ENCODE measurements at places on chromosomes 7 and 10. TPM values are rescaled to one million over a fixed set of nuclear protein-coding genes. Genes with fewer than 3 reads are reported as not detected.

MBL2 gene
- polyA plus RNA-seq: 0.45 TPM

SYNPO2L gene
- 0.66 TPM for polyA plus RNA-seq

RARRES2 gene
- polyA plus RNA-seq: 56.9 TPM

TMEM229A gene
- polyA plus RNA-seq: 0.13 TPM

H2BK1 gene
- polyA plus RNA-seq: not detected

CLCN1 gene
- polyA plus RNA-seq: 0.13 TPM

NPC1L1 gene
- polyA plus RNA-seq: 2.3 TPM

Data from left renal cortex interstitium (tissue), 4 donors.